ENCODE measurements at places on chromosomes 2 and 18.

DNA sequence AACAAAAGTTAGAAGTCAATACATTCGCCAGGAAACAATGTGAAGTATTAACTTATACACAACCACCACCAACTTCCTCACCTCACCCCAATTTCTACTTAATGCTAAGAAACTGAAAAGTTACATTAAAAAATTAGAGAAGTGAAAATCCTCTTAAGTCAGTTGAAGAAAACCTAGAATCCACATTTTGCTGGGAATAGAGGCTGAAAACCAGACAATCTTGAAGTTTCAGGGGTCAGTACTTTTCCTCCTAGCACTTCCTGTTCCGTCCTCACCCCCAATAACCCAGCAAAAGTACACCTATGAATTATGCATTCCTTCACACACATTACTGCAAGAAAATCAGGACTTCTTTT is 6.3 kb downstream of the YES1 start:
- no peak for DNase-seq

DNA sequence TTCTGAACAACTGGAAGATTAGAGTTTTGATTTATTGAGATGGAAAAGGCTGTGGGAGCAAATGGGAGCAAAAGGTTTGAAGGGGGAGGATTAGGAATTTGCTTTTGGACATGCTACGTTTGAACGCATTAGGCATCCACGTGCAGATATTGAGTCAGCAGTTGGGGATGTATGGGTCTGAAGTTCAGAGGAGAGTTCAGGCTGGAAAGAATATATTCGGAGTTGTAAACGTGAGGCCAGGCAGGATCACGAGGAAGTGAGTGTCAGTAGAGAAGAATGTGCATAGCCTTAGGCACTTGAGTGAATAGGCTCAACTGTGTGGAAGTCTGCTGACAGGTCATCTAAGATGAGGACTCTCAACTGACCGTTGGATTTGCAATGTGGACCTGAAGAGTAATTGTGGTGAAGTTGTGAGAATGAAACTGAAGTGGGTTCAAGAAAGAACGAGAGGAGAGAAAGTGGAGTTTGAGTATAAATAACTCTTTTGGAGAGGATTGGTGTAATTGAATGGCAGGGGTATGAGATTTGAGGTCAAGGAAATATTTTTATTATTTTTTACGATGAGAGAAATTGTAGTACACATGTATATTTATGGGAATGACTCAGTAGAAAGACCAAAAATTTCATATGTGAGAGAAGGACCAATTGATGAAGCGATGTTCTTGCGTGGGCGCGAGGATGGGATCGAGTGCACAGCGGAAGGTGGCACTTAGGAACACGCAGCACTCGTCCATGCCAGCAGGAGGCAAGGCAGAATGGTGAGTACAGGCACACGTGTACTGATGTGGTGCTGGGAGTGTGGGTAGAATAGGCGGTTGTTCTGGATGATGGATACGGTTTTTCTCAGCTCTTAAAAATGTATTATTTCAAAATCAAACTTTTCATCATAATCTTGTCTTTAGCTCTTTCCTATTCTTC is 40.5 kb upstream of the POLE4 start:
- DNase-seq: no peak

- no peak for DNase-seq
These were observed at the start of gene CYS1 for GRCh38 chr2:10079870-10080535. TSS of gene CYS1 (minus strand) at chr2:10080411. CDS start at chr2:10080223, 188 bp downstream.

DNA sequence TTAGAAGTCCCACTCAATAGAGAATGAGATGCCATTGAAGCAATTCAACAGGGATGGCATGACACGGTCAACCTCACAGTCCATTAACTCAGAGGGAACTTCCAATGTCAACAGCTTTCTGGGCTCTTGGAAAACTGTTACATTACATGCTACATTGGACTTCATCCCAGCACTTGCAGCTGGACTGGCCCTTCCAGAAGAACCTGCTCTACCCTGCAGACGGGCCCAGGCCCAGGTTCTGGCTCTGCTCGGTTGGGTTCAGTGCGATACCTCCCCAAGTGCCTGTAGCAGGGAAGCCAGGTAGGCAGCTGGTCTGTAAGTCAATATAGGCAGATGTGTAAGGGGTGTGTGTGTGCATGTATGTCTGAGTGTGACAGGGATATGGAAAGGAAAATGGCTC is 12.9 kb downstream of the LAMA1 start:
- DNase-seq: no peak

- no peak for DNase-seq
These were observed 168.8 kb downstream of the SMAD7 start for GRCh38 chr18:48781988-48782363.

DNA sequence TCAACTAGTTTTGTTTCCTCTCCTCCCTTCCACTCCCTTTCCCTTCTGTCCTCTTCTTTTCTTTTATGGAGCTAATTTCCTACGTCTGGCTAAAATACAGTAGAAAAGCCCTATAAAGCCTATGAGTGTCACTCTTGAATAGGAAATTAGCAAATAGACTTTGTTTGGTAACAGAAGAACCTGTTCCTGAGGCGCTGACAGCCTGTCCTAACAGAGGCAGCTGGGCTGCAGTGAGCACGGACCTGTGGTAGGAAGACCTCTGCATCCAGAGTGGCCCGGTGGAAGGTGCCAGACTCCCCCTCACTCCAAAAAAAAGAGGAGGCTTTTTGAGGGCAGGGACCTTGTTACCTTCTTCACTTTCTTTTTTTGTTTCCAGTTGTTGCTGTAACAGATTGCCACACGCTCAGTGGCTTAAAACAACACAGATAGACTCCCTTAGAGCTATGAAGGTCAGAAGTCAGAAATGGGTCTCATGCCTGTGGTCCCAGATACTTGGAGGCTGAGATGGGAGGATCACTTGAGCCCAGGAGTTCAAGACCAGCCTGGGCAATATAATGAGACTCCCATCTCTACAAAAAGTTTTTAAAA is 81.2 kb upstream of the TXNDC2 start:
- DNase-seq: no peak

- DNase-seq: no peak
These were observed 4.2 kb upstream of the ESCO1 start for GRCh38 chr18:21604671-21605070.

DNA sequence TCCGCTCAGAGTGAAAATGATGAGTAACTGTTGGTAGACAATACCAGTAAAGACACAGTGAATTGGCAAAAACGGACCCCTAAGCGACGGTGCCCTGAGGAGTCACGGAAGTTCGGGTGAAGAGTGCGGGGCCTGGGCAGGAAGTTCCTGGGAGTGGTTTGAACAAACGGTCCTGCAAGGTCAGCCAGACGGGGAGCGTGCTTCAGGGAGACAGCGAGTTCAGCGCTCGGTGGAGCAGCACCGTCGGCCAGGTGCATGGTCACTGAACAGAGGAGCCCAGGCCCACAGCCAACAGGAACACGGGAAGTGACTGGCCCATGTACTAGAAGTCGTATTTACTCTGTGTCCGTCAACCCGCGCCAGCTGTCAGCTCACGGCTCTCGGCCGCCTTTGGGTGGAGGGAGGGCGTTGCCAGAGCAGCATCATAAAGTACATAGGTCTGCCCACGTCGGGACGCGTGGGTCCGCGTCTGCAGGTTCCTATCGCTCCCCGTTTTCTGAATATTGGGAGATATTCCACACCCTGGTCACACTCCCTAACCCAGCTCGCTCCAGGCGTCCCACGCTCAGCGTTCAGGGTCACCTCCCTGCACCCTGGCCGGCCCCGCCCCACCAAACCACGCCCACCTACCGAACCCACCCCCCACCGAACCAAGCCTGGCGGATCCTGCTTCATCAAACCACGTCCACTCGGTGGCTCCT is 75.6 kb upstream of the UXS1 start:
- DNase-seq: no peak

GRCh38 chr18:40108596-40108995 is 1846.4 kb upstream of the PIK3C3 start:
- no peak for DNase-seq

DNA sequence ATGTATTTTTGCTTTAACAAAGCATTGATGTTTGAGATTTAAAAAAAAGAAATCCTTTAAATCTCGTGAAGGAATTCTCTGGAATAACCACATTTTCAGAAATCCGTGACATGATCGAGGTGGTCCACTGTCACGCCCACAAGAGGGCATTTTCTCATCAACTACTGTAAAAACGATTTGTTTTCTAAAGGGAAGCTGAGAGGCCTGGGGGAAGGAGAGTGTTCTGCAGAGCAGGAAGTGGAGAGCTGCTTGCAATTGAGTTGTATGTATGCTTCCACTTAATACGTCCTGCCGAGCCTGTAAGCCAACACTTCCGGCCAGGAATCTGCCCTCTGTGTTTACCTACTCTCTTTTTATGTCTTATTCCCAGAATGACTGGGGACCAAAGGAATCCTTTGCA is 19.4 kb downstream of the KLHL29 start:
- no peak for DNase-seq

- no peak for DNase-seq
These were observed 81.1 kb downstream of the MBOAT2 start for GRCh38 chr2:8922431-8922830.
